Umbilical cord (tissue), 2 donors: ENCODE measurements at places on chromosomes 4 and X. TPM values are rescaled to one million over a fixed set of nuclear protein-coding genes. Genes with fewer than 3 reads are reported as not detected.

DNA sequence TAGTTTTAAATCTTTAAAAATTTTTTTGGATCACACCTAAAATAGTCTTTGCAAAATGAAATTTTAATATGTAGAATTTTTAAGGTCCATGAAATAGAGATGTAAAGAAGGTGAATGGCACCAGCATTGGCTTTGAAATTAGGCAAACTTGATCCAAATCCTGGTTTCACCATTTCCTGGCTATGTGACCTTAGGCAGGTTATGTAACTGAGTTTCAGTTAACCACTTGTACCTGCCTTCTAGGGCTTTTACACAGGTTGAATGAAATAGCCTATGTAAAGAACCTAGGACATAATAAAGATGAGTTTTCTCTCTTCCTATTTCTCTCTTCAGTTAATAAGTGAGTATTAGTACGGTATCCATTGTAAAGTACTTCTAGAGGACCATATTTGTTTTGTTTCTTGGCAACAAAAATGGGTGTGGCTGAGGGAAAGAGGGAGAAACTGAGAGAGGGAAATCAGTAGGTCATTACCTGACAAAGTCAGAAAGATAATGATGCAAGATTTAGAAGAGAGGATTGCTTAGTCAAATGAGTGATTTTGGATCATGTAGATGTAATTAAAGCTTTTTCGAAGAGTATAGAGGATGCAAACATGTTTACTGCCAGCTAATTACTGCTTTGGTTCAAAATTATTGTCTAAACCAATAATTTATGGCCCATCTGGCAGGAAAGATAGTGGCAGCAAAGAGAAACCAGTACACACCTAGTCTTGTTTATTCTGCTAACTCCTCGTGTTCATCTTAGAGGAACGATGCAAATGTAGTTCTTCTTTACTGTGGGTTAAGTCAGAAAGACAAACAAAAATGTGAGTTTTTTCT, 81.9 kb downstream of the PDLIM5 start:
- DNase-seq: no peak

DNA sequence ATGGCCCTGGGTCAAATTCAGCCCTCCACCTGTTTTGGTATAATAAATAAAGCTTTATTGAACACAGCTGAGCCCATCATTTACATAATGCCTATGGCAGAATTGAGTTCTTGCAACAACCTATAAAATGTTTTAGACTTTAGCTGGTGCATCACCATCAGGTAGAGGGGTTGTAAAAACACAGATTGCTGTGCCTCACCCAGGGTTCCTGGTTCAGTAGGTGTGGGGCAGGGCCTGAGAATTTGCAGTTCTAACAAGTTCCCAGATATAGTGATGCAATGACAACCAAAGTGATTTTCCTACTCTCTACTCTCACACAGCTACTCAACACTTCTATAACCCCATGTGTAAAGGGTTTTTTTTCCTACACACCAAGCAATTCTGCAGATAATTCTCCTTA, 120.0 kb upstream of the EGFL6 start:
- no peak for DNase-seq

DNA sequence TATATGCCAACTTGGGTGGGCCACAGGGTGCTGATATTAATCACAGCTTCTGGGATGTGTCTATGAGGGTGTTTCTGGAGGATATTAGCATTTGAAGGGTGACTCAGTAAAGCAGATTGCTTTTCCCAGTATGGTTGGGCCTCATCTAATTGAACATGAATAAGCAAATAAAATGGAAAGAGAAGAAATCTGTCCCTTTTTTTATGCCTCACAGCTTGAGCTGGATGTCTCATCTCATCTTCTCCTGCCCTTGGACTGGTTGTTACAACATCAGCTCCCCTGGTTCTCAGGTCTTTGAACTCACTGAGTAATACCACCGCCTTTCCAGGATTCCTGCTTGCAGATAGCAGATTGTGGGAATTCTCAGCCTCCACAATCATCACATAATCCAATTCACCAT, 1149.2 kb downstream of the PCDH18 start:
- no peak for DNase-seq

DNA sequence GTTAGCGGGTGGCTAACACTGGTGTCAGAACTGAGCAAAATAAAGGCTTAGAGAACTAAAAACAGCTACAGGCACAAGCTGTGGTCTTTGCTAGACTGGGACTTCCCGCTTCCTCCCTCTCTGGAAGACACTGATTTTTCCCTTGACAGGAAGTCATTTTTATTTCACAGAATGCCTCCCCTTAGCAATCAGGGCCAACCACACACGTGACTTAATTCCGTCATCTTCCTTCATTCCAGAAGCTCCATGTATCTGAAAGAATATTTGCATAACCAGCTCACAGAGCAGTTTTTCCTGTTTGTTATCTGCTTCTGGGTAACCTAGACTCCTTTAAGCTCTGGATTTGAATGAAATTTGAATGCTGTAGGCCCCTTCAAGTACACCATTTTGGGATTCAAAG, 327.5 kb upstream of the FRG1 start:
- DNase-seq: peak; percentile 3

DNA sequence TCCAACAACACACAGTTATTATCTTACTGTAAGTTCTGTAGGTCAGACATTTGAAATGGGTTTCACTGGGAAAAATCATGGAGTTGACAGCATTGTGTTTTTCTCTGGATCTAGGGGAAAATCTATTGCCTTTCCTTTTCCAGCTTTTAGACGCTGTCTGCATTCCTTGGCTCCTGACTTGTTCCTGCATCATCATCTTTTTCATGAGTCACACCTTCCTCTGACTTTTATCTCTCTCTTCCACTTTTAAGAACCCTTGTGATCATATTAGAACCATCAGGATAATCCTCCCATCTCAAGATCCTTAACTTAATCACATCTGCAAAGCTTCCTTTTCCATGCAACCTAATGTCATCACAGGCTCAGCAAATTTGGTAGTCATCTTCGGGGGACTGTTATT, 1454.8 kb downstream of the RPA4 start:
- no peak for DNase-seq

- DNase-seq: peak; percentile 53
These were observed 4.4 kb upstream of the CXorf38 start for GRCh38 chrX:40651620-40652223.

The F9 gene
- total RNA-seq: 2.2 TPM

The KIAA1210 gene
- 0.24 TPM for total RNA-seq

The GPR143 gene
- total RNA-seq: 4.1 TPM
